ENCODE measurements at places on chromosomes 7 and 10.

DNA sequence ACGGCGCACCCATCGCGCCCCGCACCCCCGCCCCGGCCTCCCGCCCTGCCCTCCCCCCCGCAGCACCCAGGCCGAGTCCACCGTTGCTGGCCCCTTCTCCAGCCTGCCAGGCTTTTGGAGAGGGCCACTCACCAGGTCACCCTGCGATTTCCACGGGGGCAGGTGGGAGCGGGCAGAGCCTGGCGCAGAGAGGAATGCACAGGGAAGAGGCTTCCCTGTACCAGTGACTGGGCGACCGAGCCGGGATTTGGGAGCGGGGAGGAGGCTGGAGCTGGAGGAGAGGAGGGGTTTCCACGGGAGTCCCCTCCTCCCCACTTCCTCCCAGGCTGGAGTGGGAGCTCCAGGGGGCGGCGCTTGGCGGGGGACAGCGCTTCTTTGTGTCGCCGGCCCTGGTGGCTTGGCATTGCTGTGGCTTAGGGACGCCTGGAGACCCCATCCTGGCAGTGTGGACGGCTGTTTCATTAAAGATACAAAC lies 19.3 kb downstream of the TCAF1 start:
- no peak for DNase-seq

DNA sequence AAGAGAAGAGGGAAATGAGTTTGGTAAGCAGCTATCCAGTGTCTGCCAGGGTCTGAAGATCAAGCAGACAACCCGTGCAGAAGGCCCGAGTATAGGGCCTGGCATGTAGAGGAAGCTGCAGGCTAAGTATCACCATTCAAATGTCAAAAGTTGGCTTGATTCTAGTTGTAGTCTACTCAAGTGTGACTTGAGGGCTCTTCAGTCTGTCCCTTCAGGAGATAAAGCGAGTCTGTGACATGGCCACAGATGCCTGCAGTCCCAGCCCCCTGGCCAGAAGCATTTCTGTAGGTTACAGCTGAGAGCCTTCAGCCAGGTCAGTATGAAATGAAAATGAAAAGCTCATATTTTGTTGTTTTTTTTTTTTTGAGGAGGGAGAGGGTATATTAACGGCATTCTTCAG lies 97.8 kb upstream of the EEPD1 start:
- DNase-seq: no peak

- no peak for DNase-seq
These were observed 79.3 kb upstream of the OIT3 start for GRCh38 chr10:72814099-72814790.

- no peak for DNase-seq
These were observed 20.3 kb upstream of the GJC3 start for GRCh38 chr7:99949645-99950228.

DNA sequence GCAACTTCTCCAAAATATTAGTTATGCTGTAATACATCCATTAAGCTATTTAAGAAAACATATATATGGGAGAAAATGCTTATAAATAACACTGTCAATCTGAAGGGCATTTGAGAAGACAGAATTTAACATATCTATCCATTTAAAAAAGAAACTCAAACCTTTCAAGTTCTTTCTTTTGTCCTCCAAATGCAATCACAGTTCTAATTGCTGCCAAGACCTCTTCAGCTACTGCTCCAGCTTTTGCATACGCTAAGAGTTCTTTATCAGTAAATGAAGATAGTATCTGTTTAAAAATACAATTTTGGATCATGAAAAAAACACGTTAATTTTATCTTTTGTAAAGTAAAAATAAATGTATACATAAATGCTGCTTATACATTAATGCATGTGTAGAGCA lies 39.6 kb downstream of the ABCB1 start:
- no peak for DNase-seq

GRCh38 chr7:140888087-140888486 lies 36.6 kb downstream of the BRAF start:
- DNase-seq: no peak

GRCh38 chr7:7799138-7799537 lies 80.7 kb upstream of the RPA3 start:
- DNase-seq: no peak

DNA sequence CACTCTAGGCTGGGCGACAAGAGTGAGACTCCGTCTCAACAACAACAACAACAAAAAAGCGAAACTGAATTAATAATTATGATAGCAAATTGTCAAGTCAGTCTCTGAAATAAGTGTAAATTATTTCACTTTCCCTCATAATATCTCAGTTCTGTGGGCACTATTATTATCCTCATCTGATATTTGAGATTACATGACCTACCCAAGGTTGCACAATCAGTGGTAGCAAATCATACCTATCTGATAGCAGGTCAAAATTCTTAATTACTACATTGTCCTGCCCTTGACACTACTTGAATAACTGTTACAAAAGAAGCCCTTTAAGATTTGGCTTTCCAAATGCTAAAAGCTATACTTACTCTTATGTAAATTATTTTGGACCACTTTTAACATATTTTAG lies 115.2 kb upstream of the GPR22 start:
- no peak for DNase-seq

DNA sequence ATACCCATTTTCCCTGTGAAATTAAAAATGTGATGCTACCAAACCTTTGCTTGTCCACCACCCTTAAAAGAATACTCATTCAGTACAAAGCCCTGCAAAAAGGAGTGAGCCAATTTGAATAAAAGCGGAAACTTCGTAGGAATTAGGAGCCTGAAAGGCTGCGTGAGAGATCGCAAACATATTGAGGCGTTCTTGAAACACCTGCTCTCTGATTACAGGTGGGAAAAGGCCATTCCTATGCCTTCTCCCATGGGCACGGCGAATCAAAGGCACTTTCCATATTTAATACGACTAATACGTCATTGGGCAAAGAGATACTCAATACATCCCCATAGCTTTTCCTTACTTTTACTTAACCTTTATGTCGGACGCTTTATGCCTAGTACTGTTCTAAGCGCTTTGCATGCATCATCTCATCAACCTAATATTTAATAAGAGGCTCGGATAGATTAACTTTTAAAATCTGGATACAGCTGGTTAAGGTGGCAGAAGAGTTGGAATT lies 30.9 kb upstream of the KMT2E start:
- DNase-seq: no peak

GRCh38 chr7:17939211-17939605 lies 1.1 kb downstream of the SNX13 start:
- DNase-seq: no peak

GRCh38 chr10:53209944-53210611 lies 437.5 kb upstream of the MBL2 start:
- no peak for DNase-seq

DNA sequence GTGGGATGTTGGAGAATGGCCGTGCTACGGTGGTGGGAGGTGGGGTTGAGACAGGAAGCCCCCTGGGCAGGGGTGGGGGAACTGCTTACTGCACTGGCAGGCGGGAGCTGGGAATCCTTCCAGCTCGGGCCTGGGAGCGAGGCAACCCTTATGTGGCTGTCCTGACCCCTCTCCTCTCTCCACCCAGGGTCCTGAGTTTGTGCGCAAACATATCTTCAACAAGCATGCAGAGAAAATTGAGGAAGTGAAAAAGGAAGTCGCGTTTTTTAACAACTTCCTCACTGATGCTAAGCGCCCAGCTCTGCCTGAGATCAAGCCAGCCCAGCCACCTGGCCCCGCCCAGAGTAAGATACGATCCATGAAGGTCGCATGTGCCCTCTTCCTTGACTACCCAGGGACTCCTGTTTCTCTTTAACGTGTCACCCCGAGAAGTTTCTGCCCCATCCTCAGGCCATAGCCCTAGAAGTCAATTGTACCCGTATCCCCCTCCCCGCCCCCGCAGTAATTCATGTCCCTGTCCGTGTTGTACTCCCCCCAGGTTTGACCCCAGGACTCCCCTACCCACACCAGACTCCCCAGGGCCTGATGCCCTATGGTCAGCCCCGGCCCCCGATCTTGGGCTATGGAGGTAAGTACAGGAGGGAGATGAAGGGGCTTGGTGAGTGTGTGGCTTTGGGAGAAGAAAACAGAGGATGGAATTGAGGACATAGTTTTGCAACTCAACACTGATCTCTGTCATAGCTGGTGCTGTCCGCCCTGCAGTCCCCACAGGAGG lies 1.8 kb downstream of the UFSP1 start:
- DNase-seq: peak; percentile 72

DNA sequence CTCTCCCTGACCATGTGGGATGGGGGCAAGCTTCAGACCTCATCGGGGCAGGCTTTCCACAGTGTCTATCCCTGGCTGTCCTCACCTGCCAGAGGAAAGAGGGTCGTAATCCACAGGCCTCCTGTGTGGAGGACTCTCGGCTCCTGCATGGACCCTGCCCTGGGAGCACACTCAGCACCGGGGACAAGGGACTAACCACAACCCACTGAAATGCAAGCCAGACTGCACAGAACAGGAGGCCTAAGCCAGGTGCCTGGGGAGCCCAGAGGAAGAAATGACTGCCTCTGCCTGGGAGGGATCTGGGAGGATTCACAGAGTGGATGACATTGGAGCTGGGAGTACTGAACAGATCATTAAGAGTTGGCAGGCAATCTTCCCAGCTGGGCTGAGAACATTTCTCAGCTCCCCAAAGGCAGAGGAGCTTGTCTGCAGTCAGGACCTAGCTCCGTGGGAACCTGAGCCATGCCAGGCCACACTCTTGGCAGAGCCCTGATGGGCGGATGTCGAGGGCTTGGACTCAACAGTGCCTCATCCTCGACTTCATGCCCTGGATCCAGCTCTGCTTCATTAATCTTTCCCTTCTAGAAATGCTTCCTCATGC lies 213.4 kb downstream of the USP6NL start:
- no peak for DNase-seq

DNA sequence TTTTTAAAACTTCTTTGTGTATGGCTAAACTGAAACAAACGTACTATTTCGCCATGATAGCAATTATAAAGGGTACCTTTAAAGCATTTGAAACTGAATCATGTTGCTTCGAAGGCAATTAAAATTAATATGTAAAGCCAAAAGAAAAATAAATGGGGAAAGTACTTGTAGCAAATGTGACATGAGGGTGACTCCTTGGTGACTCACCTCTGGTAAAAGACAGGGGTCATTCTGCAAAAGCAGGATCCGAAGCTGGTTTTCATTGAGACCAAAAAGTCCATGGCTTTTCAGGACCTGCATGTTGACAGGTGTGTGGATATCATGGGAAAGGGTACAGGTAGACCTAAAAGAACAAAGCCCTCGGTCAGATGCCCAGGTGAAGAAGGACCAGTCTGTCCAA lies 1.5 kb downstream of the ZC3HAV1L start:
- no peak for DNase-seq

GRCh38 chr10:124088915-124089314 lies 4.5 kb downstream of the CHST15 start:
- DNase-seq: no peak

DNA sequence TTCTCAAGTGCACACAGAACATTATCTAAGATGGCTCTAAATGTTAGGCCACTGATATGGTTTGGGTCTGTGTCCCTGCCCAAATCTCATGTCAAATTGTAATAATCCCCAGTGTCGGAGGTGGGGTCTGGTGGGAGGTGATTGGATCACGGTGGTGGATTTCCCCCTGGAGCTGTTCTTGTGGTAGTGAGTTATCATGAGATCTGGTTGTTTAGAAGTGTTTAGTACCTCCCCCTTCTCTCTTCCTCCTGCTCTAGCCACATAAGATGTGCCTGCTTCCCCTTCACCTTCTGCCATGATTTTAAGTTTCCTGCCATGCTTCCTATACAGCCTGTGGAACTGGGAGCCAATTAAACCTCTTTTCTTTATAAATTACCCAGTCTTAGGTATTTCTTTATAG lies 11.2 kb upstream of the GSTK1 start:
- DNase-seq: no peak

DNA sequence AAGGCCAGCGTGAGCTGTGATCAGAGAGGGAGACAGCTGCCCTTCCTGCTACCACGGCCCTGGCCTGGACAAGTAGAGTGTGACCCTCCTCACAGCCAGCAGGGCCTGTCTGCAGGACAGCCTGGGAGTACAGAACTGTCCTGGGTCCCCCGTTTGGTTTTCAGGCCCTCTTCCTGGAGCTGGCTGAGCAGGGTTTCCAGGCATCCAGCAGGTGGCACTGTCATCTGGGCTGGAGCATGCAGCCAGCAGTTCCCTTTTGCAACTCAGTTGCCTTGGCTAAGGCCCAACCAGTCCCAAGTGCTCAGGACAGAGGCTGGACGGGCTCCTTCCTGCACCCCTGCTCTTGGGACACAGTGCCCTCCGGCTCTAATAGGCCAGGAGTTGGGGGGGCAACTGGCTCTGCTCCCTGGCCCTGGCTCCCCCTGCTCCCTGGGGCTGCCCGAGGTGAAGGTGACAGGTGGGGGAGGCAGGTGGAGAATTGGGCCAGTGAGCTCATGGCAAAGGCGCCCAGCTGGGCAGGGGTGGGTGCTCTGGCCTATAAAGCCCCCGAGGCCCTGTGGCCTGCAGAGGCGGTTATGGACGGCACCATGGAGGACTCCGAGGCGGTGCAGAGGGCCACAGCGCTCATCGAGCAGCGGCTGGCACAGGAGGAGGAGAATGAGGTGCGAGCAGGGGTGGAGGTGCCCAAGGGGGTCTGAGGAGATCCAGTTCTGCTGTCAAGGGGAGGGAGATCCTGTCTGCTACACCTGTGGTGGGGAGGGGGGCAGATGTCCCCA lies at the start of gene ANKRD2:
Gene ANKRD2, plus strand, starts transcription at position 566 of the 776 bp plus-strand sequence. Its CDS starts 10 bp downstream, at position 576.
- DNase-seq: peak; percentile 79

- DNase-seq: no peak
These were observed 17.8 kb upstream of the MTPAP start for GRCh38 chr10:30366829-30367228.

DNA sequence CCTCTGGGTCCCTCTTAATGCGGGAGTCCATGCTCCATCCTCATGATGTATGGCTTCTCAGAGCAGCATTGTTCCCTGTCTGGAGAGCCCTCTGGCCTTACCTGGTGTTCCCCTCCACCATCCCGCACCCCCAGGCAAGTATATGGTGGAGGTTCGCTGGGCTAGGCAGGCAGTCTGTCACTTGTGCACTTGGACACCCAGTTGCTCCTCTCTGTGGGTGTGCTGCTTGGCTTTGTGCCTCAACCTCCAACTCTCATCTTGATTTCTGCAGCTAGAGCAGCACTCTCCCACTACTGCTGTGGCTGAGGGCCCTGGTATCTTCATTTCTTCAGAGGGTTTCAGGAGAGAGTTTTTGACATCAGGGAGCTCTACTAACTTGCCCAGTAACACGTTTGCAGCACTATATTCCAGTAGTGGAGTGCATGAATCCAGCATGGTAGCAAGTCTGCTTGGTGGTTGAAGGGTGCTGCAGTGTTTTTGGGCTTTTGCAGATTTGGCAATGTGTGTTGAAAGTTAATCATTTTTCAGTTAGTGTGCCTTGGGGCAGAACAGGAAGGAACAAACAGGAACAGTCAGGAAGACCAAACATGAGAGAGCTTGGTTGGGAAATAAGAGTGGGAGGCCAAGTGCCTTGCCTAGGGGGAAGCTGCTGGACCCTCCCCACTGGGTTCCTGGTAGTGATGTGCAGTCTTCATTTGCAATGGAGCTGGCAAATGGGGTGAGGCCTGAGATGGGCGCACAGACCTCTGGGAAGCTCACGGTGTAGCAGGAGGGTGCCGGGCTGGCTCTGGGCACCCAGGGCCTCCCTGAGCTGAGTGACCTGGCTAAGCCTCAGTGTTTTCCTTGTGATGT lies 37.4 kb downstream of the TSPAN14 start:
- DNase-seq: no peak

DNA sequence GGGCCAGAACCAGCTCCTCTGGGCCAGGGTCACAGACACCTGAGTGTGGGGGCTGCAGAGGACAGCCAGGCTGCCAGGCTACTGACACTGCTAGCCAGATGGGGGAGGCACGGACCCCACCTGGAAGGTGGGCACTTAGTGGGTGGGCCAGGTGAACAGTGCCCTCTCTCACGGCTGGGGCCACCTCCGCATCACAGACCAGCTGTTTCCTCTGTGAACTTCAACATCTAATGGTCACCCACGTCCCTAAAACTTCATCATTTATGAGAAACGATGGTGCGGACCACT lies 80.4 kb downstream of the MKI67 start:
- DNase-seq: no peak

All from activated CD4-positive, alpha-beta T cell treated with anti-CD3 and anti-CD28 coated beads for 36 hours (primary cell).